ENCODE measurements at places on chromosomes 3 and 15.

GRCh38 chr3:16460273-16460672 is 53.2 kb downstream of the RFTN1 start:
- no peak for DNase-seq

DNA sequence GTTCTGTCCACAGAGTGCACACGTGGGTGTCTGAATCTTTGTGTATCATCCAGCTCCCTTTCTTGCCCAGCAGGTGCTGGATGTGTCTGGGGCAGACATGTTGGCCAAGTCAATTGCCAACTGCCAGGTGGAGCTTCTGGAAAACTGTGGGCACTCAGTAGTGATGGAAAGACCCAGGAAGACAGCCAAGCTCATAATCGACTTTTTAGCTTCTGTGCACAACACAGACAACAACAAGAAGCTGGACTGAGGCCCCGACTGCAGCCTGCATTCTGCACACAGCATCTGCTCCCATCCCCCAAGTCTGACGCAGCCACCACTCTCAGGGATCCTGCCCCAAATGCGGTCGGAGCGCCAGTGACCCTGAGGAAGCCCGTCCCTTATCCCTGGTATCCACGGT is 12.5 kb upstream of the RPP14 start:
- peak; percentile 68 for DNase-seq

DNA sequence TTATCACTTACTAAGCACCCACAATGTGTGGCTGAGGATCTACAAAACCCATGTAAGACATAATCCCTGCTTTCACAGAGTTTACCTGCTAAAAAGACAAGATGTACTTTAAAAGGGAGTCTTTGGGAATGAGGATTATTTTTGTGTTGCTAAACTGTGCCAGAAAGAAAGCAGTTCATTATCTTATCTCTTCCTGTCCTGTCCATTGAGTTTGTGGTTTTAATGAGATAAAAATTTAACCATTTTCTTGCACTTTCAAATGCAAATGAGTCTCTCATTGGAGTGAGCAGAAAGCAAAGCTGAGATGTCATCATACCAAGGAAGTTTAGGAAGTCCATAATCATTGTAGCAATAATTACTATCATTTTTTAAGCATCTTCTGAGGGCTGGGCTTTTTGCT is 231.2 kb upstream of the ADAMTS9 start:
- DNase-seq: no peak

DNA sequence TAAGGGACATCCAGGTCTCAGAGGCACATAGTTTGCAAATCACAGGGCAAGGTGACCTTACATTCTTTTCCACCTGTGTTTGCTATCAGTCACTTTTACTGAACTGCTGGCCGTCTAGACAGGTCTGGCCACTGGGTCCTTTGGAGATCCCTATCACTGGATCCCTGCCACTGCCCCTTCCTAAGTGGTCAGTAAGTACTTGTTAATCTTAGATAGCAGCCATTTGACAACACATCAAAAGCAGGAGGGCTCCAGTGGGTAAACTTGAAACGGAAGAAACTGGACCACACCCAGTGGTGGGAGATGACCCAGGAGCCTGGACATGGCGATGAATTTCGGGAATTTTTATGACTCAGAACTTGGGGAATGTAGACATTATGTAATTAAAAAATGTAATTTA is 28.9 kb upstream of the RASGRP1 start:
- no peak for DNase-seq

- DNase-seq: no peak
Observed at GRCh38 chr15:62816342-62817069, 226.0 kb upstream of the TPM1 start.
